ENCODE measurements at places on chromosomes 7 and 10.
A peak's percentile ranks its signal among the peaks of the same experiment; 100 is the strongest.

DNA sequence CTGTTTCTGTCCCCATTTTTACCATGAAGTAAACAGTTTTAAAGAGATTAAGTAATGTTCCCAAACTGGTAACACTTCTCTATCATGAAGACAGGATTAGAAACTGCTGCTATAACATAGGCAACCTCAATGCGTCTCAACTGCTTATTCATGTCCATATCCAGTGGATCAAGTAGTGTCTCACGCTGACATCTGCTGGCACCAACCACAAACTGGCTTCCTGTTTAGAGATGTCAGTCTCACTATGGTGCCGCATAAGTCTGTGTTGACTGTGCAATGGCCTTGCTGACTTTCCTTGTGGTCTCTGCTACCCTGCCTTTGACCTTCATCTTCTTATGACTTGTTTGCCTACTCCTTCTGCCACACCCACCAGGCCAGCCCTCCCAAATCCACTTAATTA lies 369.6 kb upstream of the DPP6 start:
- DNase-seq, result no peak

DNA sequence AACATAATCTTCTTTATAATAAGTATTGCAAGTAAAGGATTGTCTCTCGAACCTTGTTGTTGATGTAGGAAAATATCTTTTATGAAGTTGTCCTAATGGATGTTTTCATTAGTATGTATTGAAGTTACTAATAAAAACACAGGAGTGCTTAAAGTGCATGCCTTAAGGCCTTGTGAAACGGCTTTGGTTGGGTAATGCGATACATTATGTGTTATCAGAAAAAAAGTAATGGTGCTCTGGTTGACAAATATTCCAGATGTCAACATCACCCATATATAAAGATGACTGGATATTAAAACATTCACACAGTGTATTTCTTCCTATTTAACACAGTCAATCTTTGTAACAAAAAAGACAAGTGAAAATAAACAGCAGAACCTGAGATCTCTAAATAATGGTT lies 310.7 kb downstream of the PRKG1 start:
- DNase-seq, result no peak

DNA sequence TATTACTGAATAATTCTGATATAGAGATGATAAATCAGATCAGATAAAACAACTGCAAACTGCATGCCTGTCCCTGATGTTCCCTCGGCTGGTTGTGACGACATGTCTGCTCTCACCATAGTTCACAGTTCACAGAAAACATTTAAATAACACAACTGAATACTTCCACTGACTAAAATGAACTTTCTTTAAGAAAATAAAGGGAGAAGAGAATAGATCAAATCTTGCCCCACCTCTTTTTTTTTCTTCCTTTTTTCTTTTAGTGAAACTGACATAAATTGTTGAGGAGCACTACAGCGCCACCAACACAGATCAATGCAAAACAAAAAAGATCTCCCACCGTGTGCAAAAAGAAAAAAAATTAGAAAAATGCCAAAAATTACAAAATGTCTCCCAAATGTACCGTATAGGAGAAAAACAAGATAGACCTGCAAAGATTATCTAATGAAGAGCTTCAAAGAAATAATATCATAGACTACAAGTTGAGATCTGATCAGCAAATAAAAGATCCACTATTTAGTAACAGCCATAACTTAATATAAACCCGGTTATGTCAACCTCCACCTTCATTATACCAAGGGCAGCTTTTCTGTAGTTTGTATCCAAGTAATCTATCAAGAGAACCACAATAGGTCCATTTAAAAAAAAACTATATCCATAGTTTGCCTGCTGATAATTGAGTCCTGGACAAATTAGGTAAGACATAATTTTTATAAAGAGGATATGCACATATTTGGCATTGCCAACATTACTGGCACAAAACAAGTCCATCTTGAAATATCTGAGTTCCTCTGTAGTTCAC lies 30.7 kb upstream of the EPC1 start:
- DNase-seq, result no peak

- DNase-seq, result peak; percentile 78
These were observed 98.6 kb upstream of the DIP2C start for GRCh38 chr10:787933-788651.

All from chondrocyte (in vitro differentiated cells).